HEK293T (cell line): ENCODE measurements at places on chromosomes 6 and 20.

DNA sequence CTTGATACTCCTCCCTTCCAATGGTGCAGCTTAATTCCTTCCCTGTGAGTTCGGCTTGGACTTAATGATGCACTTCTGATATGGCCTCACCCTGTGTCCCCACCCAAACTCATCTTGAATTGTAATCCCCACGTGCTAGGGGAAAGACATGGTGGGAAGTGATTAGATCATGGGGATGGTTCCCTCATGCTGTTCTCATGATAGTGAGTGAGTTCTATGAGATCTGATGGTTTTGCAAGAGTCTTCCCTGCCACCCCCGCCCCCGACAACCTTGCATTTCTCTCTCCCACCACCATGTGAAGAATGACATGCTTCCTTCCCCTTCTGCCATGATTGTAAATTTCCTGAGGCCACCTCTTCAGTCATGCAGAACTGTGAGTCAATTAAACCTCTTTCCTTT is 50.3 kb upstream of the HLA-G start:
- no peak for DNase-seq

DNA sequence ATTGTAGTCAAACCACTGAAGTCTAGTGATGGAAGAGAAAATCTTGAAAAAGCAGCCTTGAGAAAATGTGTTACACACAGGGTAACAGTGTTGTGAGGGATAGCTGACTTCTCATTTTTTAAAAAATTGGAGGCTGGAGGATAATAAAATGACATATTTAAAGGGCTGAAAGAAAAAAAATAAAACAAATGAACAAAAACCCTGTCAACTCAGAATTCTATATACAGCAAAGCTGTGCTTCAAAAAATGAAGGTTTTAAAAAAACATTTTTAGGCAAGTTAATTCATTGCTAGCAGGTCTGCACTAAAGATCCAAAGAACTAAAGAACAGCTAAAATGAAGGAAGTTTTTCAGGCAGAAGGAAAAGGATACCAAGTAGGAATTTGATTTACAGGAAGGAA is 31.1 kb downstream of the VTA1 start:
- no peak for DNase-seq

GRCh38 chr6:39899554-39900295 is 34.5 kb downstream of the MOCS1 start:
- DNase-seq, result no peak

DNA sequence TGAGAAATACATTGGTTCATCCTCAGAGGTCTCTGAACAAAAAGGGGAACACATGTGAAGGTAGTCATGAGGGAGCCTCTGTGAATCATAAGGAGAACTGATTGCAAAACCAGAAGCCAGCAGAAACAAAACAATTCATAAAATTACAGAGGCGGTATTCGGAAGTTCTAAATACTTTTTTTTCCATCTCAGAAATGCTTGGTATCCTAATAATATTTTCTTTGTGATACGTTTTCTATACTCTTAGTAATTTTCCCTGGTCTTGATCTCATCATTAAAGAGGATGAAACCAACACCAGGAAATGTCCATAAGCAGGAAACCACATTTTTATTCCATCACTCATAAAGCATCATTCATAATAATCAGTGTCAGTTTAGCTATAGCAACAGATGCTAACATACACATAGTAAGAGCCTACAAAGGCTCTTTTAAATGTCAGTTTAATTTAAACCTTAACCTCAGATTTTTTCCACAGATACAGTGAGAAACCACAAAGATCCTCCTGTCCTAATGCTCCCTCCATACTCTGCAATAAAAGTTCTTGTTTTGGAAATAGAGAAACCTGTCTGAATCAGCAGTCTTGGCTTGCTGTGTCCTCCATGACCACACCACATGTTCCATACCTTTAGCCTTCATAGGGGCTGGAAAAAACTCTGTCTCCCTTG is 29.2 kb downstream of the SGK1 start:
- DNase-seq, result no peak

DNA sequence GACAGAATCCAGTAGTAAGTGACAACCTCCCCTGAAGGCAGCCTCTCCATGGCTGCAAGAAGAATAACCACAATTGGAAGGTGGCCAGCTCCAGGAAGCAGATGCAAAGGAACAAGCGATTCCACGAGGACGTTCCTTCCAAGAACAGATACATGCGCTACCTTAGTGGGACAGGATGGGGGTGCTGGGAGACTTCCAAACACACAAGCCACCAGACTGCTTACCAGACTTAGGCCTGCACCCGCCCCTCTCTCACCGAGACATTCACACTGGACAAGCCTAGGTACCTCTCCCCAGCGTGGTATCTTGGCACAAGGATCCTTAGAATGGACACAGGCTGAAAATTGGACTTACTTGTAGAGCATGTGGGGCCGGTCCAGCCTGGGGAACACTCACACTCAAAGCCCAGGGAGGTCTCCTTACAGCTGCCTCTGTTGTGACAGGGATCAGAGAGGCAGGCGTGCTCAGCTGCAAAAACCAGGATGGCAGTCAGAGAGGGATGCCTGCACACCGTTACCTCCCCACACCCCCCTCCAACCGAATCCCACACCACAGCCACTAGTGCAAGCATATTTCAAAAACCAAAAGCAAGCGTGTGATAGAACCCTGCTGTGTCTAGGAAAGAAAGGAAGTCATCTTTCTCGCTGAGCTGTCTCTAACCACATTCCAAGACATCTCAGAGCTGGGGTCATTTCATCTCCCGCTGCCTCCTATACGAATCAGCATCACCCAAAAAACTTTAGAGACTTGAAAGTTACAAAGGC is 22.4 kb downstream of the JAG1 start:
- DNase-seq, result no peak

DNA sequence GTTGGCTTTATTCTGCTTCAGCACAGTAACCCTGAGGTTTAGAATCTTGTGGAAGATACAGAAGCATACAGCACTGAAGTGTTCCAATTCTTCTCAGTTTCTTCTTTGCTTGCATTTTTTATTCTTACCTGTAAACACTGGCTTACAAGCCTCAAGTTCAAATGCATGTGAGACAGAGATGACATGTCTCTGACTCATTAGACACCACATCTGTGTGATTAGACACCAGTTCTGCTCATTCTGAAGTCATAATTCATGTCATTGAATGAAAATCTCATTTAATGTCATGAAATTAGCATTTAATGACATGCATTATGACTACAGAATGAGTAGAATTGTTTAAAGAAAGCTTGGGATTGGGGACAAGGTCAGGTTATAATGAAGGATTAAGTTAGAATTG is 5.8 kb downstream of the GZF1 start:
- no peak for DNase-seq
